ENCODE measurements at places on chromosomes 2 and 18.

DNA sequence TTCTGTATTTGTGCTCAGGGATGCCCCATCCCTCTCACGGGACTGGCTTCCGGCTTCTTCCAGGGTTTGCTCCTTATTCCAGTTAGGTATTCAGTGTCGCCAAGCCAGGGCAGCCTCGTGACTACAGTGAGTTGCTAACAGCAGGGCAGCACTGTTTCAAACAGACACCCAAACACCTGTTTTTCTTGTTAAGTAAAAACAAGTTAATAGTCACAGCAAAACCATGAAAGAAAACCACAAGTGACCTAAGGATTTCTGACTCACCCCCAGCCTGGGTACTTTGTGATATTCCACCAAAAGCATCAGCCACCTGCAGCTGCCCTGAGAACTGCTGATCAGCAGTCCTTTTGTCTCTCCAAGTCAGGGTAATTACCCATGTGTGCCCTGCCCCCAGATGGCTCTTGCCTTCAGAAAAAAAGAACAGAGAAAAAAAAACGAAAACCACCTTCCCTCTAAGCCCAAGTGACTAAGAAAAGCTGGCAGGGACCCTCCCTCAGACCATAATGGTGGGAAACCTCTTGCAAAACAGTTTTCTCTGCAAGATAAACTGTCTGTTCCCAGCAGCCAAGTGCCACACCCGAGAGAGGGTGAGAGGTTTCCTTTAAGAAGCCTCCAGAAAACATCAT, 178.2 kb downstream of the ANAPC1 start:
- peak; percentile 85 for DNase-seq

- no peak for DNase-seq
Measured at GRCh38 chr2:227317834-227318233, 7.2 kb upstream of the MFF start.

DNA sequence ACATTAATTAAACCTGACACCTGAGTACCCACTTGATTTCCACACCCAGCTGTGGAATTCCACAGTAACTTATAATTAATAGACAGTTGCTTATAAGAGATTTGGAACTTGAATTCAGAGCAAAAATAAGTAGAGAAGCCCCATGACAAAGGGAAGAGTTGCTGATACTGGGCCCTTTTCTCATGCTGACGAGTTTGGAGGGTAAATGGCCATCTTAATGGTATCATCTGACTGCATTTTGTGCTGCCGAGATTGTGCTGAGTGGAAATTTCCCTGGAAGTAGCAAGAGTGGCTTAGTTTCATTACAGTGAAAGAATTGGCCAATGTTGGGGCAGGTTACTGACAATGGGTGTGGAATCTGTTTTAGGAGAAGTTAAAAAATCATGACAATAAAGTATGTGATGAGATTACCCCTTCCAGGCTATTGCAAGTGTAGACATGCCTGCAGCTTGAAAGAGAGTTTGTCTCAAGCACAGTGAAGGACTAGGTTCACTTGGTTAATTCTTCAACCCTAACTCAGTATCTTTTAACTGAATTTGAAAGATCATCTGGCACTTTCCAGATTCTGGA, 49.9 kb downstream of the VSNL1 start:
- no peak for DNase-seq

DNA sequence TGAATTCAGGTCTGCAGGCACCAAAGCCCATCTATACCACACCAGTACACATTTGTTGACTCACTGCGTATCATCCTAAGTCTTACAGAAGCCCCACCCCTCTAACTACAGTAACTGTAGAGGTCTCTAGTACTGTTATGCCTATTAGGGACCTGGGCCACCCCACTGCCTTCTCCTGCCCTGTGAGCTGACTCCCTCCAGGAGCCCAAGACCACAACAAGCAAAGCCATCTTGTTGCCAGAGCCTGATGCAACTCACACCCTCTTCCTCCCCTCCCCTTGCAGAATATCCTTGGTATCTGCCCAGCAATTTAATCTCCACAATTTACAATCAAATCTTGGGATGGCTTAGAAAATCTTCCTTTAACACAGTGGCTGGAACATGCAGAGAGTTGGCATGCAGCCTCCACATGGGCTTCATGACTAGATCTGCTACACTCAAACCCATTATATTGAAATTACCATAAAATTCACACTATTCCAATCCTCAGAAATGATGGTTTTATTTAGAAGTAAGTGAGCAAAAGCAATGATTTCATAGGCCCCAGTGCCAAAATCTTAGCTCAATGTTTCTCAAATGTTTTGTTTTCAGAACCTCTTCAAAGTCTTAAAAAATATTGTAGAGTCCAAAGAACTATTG, 17.7 kb upstream of the CYP1B1 start:
- DNase-seq = no peak

- DNase-seq = no peak
Measured at GRCh38 chr2:47096451-47096850, 58.7 kb downstream of the STPG4 start.

Measured in hematopoietic multipotent progenitor cell treated with erythropoietin and hydrocortisone succinate and interleukin-3 and kit ligand, for 8 days (in vitro differentiated cells).